ENCODE measurements at places on chromosomes 13 and 19. TPM values are rescaled to one million over a fixed set of nuclear protein-coding genes. Genes with fewer than 3 reads are reported as not detected.
A peak's percentile ranks its signal among the peaks of the same experiment; 100 is the strongest.

DNA sequence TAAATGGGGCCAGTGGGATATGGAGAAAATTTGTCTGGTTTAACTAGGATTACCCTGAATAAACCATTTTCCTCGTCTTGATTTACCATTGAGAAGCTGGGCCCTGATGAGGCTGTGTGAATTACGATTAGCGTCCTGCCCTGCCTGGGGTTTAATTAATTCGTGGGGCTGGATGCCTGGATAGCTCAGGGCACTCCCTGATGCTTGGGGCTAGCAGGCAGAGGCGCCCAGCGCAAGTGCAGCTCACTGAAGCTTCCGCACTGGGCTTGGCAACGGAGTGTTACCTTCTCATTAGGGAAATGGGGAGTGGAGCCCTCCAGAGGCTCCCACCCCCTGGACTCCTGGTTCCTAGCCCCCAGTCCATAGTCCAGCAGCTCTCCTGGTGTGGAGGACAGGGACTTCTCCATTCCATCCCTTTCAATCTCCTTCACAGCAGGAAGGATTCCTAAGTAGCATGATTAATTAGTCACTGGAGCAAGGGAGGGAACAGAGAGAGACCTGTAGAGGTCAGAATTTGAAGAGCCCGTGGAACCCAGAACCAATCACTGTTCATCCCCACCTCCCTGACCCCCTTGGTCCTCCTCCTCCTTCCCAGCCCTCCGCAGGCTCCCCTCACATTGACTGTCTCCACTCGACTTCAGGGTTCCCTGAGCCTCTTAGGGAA, 107.2 kb downstream of the UQCRFS1 start:
- no peak for DNase-seq

GRCh38 chr19:19538785-19539166, 711 bp downstream of the CILP2 start:
- no peak for DNase-seq

GRCh38 chr19:633068-633785, at the start of gene POLRMT:
Gene POLRMT, minus strand, starts transcription at chr19:633537. Its CDS starts 25 bp downstream, at chr19:633512.
- DNase-seq = peak; percentile 93

DNA sequence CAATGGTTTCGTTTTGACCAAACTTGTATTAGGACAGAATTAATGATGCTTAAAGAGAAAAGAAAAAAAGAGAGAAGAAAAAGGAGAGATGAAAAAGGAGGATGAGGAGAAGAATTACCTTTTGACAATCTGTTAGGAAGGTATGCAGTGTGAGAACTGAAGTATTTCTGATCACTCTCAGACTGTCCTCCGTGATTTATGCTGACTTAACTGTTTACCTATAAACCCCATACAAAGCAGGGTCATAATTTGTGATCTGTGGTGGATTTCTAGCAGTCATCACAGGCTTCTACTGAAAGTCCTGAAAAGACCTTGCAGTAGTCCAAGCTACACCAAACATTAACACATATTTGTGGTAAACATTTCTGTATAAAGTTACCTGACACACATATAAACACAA, 93.9 kb downstream of the PCDH17 start:
- DNase-seq = no peak

Gene GZMM
- polyA plus RNA-seq = 0.19 TPM

All from H1 (cell line).